Anterior cingulate cortex (tissue), 58 donors: ENCODE measurements at places on chromosomes 11 and 22.
A peak's percentile ranks its signal among the peaks of the same experiment; 100 is the strongest.

GRCh38 chr11:86214710-86215109, 29.8 kb upstream of the EED start:
- no peak for DNase-seq

- DNase-seq: no peak
These were observed 125.9 kb downstream of the CWF19L2 start for GRCh38 chr11:107331728-107332127.

- DNase-seq: no peak
These were observed 13.5 kb upstream of the TTLL8 start for GRCh38 chr22:50071432-50072166.

GRCh38 chr11:88300888-88301487, 36.5 kb downstream of the CTSC start:
- DNase-seq: no peak

GRCh38 chr11:57490456-57491248, 24.9 kb downstream of the SLC43A1 start:
- no peak for DNase-seq

DNA sequence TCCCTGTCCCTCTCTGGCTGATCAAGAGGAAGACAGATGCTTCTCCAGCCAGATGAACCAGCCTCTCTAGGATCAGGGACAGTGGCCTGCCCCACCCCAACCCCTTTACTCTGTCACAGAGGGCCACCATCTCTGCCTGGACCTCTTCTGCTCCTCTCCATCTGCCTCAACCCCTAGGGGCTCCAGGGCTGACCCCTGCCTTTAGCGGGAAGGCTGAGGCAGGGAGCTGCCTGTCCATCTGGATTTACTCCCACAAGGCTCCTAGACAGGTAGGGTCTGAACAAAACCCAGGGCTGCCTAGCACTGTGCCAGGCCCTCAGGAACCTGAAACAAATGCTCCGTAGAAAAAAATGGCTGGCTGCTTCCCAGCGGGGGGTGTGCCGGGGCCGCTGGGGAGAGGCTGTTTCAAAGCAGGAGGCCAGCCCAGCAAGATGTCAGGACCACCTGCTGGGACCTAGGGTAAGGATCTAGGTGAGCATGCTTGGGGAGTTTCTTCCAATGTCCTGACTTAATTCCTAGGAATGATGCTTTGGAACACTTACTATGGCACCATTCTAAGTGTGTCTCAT, 3.2 kb downstream of the CHST1 start:
- no peak for DNase-seq

- no peak for DNase-seq
These were observed 82.3 kb upstream of the EED start for GRCh38 chr11:86162239-86162638.

GRCh38 chr11:17601676-17602075, 54.6 kb downstream of the OTOG start:
- no peak for DNase-seq

GRCh38 chr11:124207102-124207792, 24.1 kb downstream of the OR10D3 start:
- DNase-seq: no peak

DNA sequence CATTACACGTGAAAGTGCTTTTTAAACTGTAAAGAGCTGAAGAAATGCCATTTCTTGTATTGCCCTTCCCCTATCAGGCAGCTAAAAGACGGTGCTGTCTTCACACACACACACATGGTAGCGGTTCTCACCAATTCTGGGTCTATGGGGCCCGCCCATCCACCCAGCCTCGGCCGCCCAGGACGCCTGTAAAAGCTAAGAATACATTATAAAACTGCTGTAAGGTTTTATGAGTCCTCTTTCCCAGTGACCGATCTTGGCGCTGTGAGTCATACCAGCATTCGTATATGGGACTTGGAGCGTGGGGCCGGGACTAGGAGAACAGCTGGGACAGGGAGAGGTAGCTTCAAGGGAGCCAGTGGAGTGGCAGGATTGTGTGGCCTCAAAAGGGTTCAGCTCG, 149.7 kb upstream of the CADM1 start:
- no peak for DNase-seq

DNA sequence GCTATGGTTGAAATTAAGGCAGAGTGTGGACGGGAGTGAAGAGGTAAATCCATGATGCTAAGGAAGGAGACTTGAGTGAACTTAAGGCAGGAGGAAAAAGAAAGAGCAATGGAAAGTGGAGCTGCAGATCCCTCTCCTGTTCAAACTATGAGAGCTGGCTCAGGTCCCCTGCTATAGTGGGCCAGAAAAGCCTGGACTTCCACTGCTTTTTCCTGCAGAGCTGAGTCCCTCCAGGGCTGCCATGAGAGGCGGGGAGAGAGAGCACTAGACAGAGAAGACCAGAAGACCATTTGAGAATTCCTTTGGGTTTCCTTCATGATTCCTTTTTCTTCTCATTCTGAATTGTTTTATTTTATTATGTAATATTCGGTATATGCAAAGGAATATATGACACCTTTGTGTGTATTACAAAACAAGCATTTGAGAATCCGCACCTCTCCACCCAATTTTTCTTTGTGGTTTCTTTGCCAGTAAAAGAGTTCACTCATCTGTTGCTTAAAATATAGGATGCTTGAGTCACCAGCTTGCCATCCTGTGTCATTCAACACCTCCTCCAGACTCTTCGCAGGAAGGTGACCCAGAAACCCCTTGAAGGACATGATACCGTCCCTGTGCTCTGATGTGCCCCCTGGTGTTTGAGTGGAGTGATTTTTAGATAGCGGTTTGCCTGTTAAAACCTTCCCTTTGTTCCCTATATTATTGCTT, 24.4 kb downstream of the SREBF2 start:
- no peak for DNase-seq

- DNase-seq: no peak
These were observed 288.8 kb upstream of the C11orf87 start for GRCh38 chr11:109133159-109133558.

DNA sequence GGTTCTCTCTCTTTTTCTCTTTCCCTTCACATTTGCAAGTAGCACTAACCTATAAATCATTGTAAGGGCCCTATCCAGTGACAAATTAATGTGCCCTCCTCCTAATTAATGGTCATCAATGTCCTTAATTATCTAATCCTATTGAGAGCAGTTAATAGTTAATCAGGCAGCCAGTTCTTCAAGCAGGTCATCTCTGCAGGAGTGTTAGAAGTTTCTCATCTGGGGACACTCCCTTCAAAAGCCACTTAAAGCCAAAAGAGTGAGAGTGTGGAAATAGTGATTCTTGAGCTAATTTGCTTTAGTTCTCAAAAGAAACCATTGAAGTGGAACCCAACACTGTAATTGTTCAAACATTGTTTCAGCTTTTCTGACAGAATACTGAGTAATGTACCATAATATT, 141.6 kb downstream of the ELP4 start:
- no peak for DNase-seq

GRCh38 chr22:30327864-30328345, 1.2 kb upstream of the TBC1D10A start:
- DNase-seq: no peak

GRCh38 chr11:13939961-13940906, 22.3 kb upstream of the SPON1 start:
- no peak for DNase-seq

- no peak for DNase-seq
These were observed 63.0 kb downstream of the TNRC6B start for GRCh38 chr22:40240686-40241085.

DNA sequence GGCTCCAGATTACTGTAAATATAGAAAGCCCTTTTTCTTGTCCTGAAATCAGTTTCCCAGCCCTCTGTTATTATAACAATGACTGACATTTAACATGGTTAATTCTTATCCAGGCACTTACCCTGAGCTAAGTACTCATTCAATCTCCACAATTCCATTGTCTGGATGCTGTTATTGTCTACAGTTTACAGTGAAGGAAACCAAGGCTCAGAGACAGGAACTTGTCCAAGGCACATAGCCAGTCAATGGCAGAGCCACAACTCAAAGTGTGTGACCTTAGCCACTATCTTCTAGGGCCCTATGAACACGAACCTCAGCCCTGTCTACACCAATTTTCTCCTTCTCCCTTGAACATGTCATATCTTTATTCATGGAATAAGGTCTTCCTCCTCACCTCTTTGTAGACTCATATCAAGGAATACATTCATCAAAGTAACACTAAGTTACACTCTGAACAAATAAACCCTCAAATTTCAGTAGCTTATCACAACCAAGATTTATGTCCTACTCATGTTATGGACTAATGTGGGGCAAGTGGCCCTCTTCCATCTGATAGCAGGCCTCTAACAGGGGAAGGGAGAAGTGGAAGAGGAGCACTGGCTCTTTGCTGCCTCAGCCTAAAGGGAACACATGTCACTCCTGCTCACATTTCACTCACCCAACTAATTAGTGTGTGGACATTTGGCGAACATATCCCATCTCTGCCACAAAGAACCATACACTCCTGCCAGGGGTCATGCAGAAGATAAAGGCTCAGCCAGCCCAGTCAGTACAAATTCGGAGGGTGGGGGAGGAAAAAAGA, 39.3 kb upstream of the APLNR start:
- no peak for DNase-seq

- no peak for DNase-seq
These were observed 802 bp downstream of the ATG2A start for GRCh38 chr11:64916040-64916774.

DNA sequence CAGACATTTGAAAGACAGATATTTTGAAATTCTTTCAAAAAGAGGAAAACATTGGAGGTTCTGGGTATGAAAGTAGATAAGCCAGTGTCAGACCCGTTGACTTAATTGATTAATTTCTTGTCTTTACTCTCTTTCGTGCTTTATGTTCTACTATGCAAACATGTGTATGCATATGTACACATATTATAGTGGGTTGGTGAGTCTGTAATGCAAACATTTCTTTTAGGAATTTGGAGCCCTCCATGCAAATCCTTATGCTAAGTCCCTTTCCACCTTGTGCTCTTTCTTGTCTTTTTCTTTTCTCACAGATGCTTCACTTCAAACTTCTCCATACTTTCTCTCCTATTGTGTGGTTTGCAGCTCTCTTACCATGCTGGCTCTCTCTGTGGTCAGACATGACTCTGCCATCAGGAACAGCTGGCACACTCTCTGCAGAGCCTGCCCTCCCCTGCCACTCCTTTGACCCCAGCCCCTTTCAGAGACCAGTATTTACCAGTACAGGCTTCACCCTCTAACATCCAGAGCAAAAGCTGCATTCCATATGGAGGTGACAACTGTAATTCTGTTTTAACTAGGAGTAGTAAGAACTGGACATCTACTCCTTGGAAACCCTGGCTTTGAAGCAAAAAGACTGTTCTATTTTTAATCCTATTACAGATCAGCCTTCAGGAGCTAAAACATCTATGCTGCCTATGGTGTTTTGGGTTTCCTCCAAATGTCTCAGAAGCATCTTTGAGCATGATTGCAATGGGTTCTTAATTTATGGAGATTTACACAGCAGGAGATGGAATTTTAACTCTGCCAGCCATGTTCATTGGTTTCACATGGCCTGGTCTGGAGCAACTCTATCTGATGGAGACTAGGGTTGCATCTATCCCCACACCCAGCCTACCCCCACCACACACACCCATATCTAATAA, 386.9 kb upstream of the FAT3 start:
- DNase-seq: no peak

GRCh38 chr11:113496026-113496651, 20.9 kb upstream of the DRD2 start:
- DNase-seq: no peak

DNA sequence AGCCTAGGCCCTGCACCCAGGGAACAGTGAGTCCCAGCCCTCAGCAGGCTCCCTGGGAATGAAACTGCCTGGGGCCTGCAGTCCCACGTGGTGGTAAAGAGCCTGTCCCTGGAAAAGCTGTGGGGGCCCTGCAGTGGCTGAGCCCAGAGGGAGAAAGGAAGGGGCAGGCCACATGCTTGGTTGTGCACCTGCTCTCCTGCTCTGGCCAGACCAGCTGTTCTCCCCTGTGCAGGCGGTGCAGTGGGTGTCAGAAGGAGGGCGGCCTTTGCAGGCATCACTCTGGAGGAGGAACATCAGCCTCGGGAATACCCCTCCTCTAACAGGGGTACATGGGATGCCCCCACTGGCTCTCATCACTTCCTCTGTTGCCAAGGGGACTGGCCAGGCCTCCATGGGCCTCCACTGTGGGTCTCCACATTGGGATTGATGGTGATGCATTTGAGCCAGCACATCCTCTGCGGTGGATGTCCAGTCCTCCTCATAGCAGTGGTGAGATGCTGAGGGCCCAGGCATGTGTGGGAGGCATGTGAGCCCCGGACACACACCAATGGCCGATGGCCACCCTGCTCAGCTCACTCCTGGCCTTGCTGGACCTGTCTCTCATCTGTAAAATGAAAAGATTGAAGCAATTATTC, 690.4 kb downstream of the BRD1 start:
- no peak for DNase-seq

- DNase-seq: peak; percentile 33
These were observed 130.5 kb upstream of the C11orf58 start for GRCh38 chr11:16607675-16608644.

- no peak for DNase-seq
These were observed 60.9 kb downstream of the ENTHD1 start for GRCh38 chr22:39832627-39833074.

DNA sequence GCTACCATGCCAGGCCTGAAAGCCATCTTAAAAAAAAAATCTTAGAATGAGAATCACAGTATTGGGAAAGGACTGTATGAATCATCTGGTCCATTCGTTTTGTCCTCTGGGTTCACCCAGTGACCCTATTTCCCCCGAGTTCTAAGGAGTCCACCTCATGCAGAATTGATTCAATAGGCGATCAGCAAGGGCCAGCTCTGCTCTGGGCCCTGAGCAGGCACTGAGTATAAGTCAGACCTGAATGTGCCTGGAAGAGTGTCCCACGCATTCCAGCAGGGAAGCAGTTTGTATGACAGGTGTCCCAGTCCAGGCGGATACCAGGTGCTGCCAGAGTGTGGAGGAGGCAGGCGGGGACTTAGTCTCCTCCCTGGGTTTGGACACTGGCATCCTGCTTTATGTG, 883 bp upstream of the HMOX1 start:
- no peak for DNase-seq

- DNase-seq: no peak
These were observed 198.8 kb downstream of the BARX2 start for GRCh38 chr11:129574431-129574830.

DNA sequence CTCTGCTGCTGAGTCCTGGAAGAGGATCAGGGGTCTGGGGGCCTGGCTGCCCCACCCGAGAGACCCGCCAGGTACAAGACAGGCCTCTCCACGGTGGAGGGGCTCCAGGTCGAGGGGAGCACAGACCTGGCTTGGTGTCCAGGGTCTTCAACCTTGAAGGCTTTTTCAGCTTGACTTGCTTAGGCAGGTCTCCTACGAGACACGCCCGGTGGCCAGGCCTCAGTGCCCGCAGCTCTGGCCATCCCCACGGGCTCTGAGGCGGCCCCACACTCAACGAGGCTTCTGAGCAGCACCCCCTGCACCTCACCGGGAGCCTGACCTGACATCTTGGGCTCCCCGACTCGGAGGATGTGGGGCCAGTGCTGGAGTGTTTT, 6.6 kb upstream of the PLXNB2 start:
- DNase-seq: no peak

- DNase-seq: no peak
These were observed 4.5 kb upstream of the TBX10 start for GRCh38 chr11:67644042-67644441.

DNA sequence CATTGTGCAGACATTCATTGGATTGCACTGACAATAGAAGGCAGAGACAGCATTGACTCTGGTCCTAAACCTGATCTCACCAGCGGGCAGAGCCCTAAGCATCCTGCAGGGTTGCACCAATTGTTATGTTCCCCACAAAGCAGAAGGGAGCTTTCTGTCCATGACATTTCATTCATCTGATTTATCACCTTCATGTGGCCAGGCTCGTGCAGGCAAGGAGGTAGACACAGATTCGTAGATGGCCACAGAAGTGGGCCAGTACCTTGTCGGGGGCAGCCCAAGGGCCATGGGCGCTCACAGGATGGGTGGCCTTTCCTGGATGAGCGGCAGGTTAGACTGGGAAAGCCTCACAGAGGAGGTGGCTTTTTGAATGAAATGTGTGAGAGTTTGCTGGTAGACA, 2.9 kb downstream of the TSKU start:
- no peak for DNase-seq
